T-helper 9 cell (primary cell): ENCODE measurements at places on chromosomes 12 and 14.

- no peak for DNase-seq
These were observed 44.4 kb downstream of the ARHGAP5 start for GRCh38 chr14:32121536-32121935.

GRCh38 chr14:99395909-99396530 lies 84.6 kb downstream of the SETD3 start:
- DNase-seq, result peak; percentile 24

DNA sequence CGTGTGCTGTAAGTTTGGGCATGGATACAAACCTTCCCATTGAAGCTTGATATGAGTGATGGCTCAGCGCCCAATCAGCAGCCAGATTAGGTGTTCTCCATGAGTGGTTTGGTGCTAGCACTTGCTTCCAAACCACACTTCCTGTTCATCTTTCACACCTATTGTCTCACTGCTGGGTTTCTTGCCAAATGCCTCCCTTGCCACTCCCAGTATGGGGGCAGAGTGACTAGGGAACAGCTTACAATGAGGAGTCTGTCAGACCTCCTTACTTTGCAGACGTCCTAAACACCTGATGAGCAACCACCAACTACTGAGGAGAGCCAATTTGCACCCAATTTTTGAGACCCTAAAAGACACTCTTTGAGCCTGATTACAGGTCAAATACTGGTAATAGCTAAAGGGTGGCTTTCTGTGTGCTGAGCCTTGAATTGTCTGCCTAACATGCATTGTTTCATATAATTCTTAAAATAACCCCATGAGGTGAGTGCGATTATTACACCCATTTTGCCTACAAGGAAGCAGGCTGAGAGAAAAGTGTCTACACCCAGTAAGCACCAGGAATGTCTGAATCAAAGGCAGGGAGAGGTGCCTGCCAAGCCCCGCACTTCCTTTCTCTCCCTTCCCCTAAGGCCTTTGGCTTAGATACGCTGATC lies 48.4 kb upstream of the FOS start:
- DNase-seq, result peak; percentile 49

DNA sequence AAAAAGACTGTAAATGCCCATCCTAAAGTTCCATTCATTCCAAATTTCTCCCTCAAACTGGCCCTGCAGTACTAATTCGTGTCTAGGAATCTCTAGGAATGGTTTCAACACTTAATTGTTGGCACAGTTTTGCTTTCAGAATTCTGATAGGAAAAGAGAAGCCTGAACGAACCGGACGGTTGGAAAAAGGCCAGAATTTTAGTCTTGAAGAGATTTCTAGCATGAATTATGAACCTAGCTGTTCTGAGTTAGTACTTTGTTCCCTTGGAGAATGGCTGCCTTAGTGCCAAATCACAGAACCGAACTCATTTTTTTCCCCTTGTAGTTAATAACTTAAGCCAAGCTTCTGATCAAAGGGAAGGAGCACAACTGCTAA lies 262.6 kb downstream of the ADAMTS20 start:
- no peak for DNase-seq

DNA sequence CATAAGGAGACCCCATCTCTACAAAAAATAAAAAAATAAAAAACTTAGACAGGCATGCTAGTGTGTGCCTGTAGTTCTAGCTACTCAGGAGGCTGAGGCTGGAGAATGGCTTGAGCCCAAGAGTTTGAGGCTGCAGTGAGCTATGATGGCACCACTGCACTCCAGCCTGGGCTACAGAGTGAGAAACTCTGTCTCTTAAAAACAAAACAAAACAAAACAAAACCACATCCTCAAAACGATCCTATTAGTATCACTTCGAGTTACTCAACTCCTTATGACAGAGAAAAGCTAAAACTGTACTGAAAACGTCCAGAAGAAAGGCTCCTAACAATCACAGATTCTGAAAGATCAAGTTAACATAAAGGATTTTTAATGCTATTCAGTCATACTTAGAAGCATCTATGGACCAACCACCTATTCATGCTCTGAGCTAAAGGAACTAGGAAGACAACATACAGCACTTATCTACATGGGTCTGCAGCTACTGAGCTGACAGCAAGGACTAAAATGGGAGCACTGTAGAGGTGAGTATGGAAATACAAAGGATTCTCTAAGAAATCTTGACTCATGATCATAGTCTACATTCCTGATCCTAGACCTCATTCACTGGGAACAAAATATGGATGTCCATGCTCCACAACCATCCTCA lies 75.3 kb upstream of the DUSP6 start:
- DNase-seq, result no peak

- DNase-seq, result no peak
These were observed 157.9 kb upstream of the LMO3 start for GRCh38 chr12:16763901-16764300.

GRCh38 chr14:60684203-60684602 lies 34.9 kb upstream of the SIX1 start:
- no peak for DNase-seq

- peak; percentile 63 for DNase-seq
These were observed 3.6 kb upstream of the CLEC4E start for GRCh38 chr12:8544295-8544694.

DNA sequence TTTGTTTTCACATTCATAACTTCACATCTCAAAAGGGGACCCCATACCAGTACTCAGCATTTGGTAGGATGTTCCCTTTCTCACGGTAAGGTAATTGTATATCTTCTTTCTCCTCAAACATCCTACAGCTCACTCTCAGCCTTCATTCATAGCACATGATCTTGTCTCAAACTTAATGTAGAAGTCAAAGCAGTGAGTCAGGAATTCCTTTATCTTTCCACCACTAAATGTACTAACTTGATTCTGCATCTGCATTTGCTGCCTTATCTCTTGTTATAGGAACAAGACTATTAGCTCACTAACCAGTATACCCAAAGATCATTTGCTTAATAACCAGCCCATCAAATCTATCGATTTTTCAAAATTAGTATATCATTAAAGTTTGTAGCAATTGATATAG lies 22.9 kb downstream of the CPSF2 start:
- DNase-seq, result no peak

DNA sequence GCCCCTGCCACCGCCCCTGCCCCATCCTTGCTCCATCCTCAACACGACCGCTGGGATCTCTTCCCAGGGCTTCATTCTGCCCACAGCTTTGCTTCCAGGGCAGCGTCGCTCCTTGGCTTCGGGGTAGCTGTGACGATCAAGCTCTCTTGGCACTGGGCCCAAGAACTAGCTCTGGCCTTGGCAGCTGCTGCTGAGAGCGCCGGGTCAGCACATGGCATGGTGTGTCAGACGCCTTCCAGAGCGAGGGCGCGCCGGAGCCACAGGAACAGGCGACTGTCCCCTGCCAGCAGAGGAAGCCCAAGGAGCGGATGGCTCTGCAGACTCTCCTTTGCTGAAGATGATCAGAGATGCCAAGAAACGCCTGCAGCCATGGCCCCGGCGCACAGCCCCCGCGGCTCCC lies 15.9 kb downstream of the RAB35 start:
- DNase-seq, result no peak

- no peak for DNase-seq
These were observed 25.6 kb upstream of the SLC2A3 start for GRCh38 chr12:7961395-7962178.

DNA sequence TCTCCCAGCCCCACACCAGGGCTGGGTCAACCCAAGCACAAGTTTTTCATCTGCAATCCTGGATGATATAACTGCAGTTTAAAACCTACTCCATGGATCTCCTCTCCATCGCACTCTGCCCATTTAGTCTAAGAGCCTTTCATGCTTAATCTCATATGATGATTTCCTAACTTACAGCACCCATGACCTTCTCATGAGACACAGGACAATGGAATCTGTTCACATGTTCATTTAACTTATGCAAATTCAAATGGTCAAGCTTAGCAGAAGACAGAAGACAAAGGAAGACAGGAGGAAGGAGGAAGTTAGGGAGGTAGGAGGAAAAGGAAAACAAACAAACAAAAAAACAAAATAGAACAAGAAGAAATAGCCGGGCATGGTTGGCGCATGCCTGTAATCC lies 64.6 kb upstream of the PNMA1 start:
- no peak for DNase-seq

GRCh38 chr14:37864861-37865718 lies 269.7 kb downstream of the TTC6 start:
- DNase-seq, result no peak

DNA sequence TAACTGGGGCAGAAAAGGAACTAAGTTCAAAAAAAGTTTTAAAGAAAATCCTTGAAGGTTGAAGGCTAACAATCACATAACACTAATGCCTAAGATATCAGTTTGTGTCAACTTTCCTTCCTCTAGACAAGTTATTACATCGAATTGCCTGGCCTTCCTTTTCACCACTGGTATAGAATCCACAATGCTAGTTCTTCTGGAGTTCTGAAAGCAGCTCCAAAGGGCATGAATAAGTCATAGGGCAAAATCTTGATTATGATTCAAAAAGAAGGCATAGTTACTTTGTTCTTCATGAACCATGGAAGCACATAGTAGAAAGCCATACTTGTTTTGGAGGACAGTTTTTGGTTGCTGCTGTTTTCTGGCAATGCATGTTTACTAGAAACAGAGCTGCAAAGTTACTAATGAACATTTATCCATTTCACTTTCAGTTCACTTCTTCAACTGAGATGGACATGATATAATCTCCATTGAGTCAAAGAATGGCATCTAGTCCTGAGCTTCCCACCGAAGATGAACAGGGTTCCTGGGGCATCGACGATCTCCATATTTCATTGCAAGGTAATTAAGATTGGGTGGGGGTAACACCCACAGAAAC lies 56.0 kb downstream of the SYNE2 start:
- DNase-seq, result no peak
